ENCODE measurements at places on chromosomes 5 and 9.

- no peak for DNase-seq
Observed at GRCh38 chr5:131536211-131536826, 98.7 kb downstream of the RAPGEF6 start.

GRCh38 chr5:139912158-139912557 lies 116.5 kb downstream of the PSD2 start:
- DNase-seq: no peak

GRCh38 chr9:81549500-81550206 lies 139.7 kb downstream of the TLE1 start:
- DNase-seq: no peak

DNA sequence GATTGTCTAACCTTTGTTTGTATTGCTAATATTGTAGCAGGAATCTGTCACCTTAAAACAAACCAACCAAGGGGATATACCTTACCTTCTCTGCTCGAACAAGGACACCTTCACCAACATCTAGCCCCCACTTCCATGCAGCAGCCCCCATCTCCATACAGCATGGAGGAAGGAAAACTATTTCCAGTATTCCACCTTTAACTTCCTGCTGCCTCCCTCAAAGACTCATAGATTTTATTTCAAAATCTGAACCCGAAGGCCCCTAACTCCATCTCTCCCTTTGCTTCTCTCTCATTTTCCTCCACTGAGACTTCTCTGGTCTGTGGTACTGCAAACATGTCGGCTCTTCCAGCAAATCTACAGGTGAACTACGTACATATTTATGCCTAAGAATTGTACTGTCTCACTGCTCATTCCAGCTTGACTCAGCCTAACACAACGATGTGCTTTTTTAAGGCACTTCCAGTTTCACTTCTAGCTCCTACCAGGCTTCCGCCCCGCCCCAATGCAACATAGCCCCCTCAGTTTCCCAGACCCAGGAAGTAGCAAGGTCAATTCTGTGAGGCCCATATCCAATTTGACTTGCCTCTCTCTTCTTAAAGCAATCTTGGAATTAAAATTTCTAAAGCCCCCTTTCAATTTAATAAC lies 70.7 kb upstream of the RNF38 start:
- no peak for DNase-seq

GRCh38 chr9:129604766-129605163 lies 16.1 kb downstream of the C9orf50 start:
- DNase-seq: no peak

DNA sequence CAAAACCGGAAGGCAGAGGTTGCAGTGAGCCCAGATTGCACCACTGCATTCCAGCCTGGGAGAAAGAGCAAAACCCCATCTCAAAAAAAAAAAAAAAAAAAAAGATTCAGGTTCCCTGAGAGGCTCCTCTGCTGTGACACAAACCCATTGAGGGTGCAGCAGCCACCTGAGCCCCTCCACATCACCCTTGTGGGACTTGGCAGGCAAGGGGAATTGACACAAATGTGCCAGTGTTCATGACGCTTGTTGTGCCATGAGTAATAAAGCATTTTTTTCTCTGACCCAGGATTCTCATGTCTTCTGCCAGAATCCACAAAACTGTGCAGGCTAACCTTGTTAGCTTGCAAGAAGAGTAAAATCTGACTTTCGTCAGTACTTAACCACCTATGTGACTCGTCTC lies 149.6 kb downstream of the TTC39B start:
- DNase-seq: no peak

DNA sequence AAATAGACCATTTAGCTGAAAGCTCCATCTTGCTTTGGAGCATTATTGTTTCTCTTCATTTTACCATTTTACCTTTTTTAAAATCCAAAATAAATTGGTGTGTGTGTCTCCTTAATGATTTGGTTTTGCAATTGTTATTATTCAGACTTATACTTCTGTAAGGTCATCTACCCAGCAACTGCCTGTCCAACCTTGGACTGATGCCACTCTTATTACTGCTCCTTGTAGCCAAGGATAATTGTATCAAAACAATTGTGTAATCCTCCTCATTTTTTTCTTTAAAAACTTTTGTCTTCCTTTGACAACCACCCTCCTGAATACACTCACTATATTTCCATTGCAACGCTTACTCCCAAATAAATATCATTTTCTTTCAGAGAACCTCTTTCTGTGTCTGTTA lies 30.3 kb upstream of the HMGCR start:
- no peak for DNase-seq

- peak; percentile 62 for DNase-seq
Observed at GRCh38 chr5:16568875-16569580, 47.8 kb downstream of the RETREG1 start.

GRCh38 chr9:12554636-12555035 lies 138.5 kb upstream of the TYRP1 start:
- no peak for DNase-seq

- DNase-seq: no peak
Observed at GRCh38 chr5:174553556-174553955, 170.8 kb upstream of the MSX2 start.

DNA sequence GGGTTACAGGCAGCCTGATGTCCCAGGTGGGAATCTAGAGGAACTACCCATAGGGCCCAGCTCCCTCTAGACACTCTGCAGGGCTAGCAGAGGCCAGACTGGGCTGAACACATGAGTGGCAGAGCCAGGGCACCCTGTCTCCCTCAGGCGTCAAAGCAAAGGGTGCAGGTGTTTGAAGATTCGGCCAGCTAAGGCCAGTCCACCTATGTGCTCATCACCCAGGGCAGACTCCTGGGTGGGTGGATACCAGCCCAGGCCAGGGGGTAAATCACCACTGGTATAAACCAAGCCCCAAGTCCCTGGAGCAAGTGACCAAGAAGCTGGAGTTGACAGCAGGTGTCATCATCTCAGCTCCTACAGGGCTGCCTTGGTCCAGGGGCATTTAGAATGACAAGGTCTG lies 3.4 kb downstream of the CCDC180 start:
- no peak for DNase-seq

GRCh38 chr9:93657331-93658111 lies 81.1 kb downstream of the PHF2 start:
- no peak for DNase-seq

- no peak for DNase-seq
Observed at GRCh38 chr5:87258507-87258906, 9.2 kb upstream of the RASA1 start.

DNA sequence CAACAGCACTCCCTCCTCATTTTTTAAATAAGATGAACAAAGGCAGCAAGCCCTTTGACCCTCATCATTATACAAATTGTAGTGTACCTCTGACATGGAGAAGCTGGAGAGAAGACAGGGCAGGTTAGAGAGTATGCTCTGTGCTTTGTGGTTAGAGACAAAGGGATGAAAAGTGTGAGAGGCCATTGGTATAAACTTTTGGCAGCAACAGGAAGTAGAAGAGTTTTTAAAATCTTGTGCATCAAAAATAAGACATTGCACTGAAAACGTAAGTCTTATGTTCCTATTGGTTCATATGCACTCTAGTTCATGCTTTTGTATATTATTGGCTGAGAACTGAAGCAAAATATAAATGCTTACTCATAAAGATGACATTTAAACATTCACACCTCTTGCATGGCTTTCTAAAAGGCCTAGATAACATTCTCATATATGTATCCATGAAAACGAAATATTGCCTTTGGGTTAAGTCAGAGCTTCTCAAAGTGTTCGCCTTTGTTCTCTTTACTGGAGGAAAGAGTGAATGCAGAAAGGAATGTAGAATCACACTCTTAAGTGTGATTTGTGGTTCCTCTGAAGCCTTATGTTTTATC lies 158.0 kb downstream of the PALM2AKAP2 start:
- DNase-seq: no peak

- DNase-seq: no peak
Observed at GRCh38 chr5:16017720-16018119, 161.9 kb downstream of the MARCHF11 start.

DNA sequence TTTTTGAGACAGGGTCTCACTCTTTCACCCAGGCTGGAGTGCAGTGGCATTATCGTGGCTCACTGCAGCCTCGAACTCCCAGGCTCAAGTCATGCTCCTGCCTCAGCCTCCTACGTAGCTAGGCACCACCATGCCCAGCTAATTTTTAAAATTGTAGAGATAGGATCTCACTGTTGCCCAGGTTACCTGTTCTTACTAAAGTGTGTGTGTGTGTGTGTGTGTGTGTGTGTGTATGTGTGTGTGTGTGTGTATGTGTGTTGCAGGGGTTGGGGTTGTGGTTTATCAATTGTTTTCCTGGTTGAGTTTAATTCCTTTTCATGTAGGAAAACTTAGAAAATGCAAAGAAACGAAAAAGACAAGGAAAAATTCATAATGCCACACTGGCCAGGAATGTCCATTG lies 21.8 kb downstream of the RNF44 start:
- no peak for DNase-seq

DNA sequence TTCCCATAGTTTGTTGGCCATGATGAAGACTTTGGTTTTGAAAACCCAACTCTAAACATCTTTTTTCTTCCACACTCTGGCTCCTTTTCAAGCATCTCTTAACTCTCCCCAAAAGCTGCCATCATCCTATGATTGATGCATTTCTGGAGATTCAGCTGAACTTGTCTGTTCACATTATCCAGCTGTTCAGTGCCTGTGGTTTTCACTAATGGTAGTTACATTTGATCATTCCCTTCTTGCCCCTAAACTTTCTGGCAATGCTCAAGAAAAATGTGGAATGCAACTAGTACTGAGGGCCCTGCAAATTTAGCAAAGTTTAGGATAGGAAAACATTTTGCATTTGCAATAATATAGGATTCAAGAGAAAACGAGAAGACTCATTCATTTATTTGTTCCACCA lies 267.5 kb downstream of the ENC1 start:
- DNase-seq: no peak

DNA sequence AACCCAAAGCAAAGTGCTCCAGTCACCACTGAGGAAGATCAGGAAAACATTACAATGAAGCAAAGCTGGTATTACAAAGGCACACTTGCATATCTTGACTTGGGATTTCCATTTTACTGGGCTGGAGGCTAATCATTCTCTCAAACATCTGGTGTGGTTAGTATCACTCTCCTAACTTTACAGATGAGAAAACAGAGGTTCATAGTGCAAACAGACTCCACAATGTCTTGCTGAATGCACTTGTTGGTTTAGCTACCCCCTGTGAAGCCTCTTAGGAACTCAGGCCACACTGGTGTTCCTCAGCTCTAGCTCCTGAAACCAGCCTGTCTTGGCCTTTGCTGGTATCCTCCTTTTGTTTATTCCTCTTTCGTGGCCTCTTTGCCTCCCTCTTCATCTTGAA lies 29.5 kb upstream of the SMAD5 start:
- no peak for DNase-seq

- no peak for DNase-seq
Observed at GRCh38 chr9:23826120-23826629, at the start of gene ELAVL2. Gene ELAVL2, minus strand, starts transcription at chr9:23826240. Its CDS starts 64,006 bp downstream, at chr9:23762234.

GRCh38 chr5:33788922-33789566 lies 102.7 kb downstream of the ADAMTS12 start:
- no peak for DNase-seq

GRCh38 chr5:159764283-159765134 lies 151.8 kb upstream of the ADRA1B start:
- DNase-seq: no peak

GRCh38 chr5:123455095-123455494 lies 31.9 kb upstream of the CEP120 start:
- DNase-seq: no peak

- no peak for DNase-seq
Observed at GRCh38 chr5:83281658-83282057, 189.9 kb upstream of the VCAN start.

DNA sequence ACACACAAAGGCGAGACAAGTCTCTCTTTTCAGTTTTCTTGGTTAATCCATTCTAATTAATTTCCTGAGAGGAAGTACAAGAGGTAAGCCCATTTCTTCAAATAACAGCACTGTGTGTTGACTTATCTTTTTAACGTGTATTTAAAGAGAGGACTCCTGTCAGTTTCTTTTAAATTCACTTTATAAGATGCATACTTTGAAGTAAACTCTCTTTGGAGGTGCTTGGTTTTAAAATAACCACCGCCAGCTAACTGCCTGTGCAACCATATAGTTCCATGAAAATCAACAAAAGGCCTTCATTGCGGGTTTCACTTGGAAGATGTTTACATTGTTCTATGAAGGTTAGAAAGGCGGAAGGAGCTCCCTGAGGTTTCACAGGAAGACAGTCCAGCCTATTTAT lies 13.1 kb upstream of the SERINC5 start:
- DNase-seq: no peak

DNA sequence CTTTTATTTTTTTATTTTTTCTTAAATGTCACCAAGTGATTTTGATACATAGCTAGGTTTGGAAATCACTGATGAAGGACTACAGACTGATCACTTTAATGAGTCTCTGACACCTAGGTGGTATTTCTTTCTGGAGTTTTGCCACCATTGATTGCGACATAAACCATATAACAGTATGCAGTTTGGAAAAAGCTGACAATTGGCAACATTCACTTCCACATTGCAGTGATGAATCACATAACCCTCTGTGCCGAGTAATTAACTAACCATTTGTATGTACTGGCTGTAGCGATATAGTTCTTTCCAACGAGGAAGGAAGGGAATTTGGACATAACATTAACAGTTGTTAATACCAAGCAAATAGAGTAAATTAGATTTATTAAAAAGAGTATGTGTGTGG lies 222.9 kb upstream of the EFNA5 start:
- no peak for DNase-seq

DNA sequence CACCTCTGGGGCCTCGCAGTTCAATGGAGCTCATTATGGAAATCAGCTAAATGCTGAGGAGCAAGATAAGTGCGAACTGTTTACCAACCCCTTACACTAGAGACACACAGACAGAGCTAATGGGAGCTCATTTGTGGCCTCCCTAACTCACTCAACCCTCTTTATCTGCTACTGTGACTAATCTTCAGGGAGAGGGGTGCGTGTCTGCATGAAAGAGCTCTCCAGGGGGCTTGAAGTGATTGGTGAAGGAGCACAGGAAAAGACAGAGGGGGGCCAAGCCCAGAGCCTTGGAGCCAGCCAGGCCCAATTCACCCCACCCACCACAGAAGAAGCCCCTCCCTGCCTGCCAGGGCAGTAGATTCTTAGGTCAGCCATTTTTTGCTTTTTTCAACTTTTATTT lies 466.8 kb upstream of the BRINP1 start:
- DNase-seq: no peak

DNA sequence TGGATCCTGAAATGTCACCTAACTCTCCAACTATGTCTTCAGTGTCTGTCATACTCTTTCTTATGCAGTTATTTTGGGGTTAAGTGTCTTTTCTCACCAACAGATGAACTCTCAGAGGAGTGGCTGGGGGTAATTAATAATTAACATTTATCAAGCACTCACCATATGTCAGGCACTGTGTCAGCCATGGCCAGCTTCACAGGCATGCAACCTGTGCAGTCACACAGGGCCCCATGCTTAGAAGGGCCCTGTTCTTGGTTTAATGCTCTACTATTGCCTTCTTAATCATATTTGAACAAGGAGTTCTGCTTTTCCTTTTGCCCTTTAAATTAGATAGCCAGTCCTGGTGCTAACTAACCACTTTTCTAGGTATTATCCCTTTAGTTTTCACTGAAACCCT lies 3.4 kb upstream of the GRPEL2 start:
- DNase-seq: no peak

Data from NCI-H1105 treated with DMSO at 0.1 percent for 48 hours (cell line).